Stimulated activated CD8-positive, alpha-beta memory T cell treated with anti-CD3 and anti-CD28 coated beads, Interleukin-7, amount 100 ng/mL, for 24 hours (primary cell): ENCODE measurements at places on chromosomes 4 and X.
A peak's percentile ranks its signal among the peaks of the same experiment; 100 is the strongest.

DNA sequence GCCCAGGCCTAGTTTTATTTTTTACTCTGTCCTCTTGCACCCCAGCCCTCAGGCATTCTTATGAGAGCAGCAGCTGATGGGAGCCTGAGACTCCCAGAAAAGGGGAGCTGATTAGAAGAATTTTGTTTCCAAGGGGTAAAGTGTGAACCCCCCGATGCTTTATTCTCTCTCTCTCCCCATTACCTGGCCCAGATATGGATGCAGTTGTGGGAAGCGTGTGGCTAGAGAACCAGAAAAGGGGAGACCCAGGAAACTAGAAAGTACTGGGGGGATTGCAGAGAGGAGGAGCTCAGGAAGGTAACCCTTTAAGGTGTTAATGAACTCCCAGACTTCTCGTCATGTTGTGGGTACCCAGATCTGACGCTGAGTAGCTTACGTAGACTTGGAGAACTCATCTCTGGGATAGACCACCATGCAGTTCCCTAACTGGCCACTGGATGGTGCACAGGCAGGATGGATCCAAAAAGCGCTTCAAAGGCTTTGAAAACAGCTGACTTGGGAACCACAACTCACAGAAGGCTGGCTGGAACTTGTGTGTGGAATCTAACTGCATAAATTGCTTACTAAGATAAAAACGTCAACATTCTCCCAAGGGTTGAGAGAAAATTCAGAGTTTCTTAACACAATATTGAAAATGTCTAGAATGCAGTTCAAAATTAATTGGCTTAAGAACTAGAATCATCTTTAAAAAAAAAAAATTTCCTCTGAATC lies 64.7 kb downstream of the TBC1D14 start:
- DNase-seq, result peak; percentile 71

DNA sequence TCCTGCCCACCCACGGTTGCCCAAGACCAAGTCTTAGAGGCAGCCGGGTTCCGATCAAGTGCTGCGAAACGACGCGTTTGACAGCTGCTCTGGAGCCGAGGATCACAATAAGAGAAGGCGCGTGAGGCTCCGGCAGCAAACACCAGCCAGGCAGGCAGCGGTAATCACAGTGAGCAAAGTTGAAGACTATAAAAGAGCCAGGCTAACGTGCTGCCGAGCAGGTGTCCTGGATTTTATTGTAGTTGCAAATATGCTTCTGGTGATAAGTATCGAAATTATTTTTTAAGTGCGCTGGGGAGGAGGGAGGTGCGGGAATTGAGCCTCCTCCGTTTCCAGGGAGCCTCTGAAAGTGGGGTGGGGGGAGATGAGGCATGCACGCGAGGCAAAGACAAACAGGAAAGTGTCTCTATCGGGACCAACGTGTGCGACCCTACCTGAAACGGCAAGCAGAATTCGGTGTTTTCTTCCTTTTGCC lies 590 bp downstream of the GABRA2 start:
- DNase-seq, result no peak

- no peak for DNase-seq
Observed at GRCh38 chrX:46404774-46405173, 140.4 kb downstream of the ZNF674 start.

- DNase-seq, result no peak
Observed at GRCh38 chrX:15358533-15358932, 23.2 kb upstream of the PIGA start.

- DNase-seq, result no peak
Observed at GRCh38 chr4:116926631-116927295, 158.6 kb downstream of the TRAM1L1 start.

- no peak for DNase-seq
Observed at GRCh38 chr4:34644579-34645115, 1599.7 kb downstream of the ARAP2 start.

- DNase-seq, result no peak
Observed at GRCh38 chr4:121192480-121192879, 28.4 kb upstream of the TNIP3 start.

- DNase-seq, result no peak
Observed at GRCh38 chr4:32129967-32130366, 1409.8 kb downstream of the PCDH7 start.

GRCh38 chrX:84690228-84690627 lies 188.0 kb upstream of the HDX start:
- no peak for DNase-seq

DNA sequence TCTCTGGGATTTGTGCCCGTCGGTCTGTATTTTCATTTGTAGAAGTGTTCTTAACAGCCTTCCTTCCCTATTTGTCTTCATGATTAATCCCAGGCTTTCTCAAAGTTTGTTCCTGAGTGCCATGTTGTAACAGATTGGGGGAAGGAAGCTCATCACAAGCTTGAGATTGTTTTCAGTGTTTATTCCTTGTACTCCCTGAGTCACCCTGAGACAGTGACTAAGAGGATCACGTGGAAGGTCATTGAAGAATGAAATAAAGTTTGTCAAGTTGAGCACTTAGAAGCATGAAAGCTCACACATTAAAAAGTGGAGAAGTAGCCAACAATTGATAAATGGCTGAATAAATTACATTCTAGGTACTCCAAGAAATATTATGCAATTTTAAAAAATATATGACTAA lies 153.5 kb upstream of the FAM241A start:
- no peak for DNase-seq

DNA sequence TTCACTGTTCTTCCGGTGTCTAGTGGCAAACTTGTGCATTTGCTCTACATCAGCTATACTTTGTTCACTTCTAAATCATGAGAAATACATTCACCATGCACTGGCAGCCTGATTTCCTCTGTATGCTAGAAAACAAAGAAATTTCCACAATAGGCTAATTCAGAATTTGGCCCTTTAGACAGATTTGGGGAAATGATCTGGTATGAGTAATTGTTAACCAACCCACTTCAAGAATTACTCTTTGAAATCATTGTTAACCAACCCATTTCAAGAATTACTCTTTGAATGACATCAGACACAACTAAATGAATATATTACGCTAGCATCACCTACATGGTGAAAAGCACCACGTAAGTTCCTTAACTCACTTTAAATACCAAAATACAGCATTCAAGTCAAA lies 14.6 kb downstream of the APBB2 start:
- DNase-seq, result no peak

- no peak for DNase-seq
Observed at GRCh38 chrX:108250654-108251579, 159.3 kb downstream of the ATG4A start.

- no peak for DNase-seq
Observed at GRCh38 chrX:7127056-7127455, 20.5 kb upstream of the STS start.

DNA sequence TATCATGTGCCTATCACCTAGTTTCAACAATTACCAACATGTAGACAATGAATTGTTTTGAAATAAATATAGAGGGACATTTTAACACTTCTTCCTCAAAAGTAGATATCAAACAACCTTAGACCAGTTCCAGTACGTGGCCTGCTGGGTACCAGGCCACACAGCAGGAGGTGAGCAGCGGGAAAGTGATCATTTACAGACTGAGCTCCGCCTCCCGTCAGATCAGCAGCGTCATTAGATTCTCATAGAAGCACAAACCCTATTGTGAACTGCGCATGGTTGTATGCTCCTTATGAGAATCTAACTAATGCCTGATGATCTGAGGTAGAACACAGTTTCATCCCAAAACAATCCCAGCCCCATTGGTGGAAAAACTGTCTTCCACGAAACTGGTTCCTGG lies 6.5 kb downstream of the BBS7 start:
- no peak for DNase-seq

DNA sequence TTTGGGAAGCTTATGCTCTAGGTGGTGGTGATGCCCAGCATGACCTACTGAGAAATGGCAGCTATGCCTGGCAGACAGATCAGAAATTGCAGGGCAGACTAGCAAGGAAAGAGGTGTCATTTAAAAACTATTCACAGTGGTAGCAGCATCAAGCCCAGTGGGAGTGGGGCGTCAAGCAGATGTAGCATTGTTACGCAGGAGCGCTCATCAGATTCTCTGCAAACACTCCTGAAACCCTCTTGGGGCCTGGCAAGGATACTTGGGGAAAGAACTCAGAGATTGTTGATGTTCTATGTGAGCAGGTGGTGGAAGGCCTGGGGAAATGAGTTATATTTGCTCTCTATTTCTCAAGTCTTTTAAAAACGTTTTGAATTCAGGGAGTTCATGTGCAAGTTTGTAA lies 437.6 kb downstream of the RAPGEF2 start:
- DNase-seq, result no peak

- DNase-seq, result no peak
Observed at GRCh38 chr4:34412233-34412632, 1832.1 kb downstream of the ARAP2 start.

- no peak for DNase-seq
Observed at GRCh38 chr4:140094438-140095420, 59.3 kb downstream of the MAML3 start.
